H4 (cell line): ENCODE measurements at places on chromosomes 13 and 19.
A peak's percentile ranks its signal among the peaks of the same experiment; 100 is the strongest.

- DNase-seq = no peak
Measured at GRCh38 chr13:20702530-20702914, 977 bp upstream of the IL17D start.

- DNase-seq = peak; percentile 27
Measured at GRCh38 chr13:46321494-46322225, 65.4 kb downstream of the RUBCNL start.

DNA sequence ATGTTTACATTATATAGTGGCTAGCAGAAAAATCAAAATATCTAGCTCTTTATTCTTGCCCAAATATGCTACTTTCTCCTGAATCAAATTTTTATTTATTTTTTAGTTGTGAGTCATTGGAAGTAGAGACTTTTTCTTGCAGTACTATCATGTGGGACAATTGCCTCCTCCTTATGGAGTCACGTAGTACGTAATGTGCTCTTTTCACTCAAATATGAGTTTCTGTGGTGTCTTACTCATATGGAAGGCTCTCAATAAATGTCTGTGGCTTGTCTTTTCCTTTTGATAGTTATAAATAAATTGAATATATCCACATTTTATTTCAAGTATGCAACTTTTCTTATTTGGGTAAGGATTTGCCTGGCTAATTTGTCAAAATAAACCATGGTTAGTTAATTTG is 1411.0 kb upstream of the SLC10A2 start:
- DNase-seq = peak; percentile 5

DNA sequence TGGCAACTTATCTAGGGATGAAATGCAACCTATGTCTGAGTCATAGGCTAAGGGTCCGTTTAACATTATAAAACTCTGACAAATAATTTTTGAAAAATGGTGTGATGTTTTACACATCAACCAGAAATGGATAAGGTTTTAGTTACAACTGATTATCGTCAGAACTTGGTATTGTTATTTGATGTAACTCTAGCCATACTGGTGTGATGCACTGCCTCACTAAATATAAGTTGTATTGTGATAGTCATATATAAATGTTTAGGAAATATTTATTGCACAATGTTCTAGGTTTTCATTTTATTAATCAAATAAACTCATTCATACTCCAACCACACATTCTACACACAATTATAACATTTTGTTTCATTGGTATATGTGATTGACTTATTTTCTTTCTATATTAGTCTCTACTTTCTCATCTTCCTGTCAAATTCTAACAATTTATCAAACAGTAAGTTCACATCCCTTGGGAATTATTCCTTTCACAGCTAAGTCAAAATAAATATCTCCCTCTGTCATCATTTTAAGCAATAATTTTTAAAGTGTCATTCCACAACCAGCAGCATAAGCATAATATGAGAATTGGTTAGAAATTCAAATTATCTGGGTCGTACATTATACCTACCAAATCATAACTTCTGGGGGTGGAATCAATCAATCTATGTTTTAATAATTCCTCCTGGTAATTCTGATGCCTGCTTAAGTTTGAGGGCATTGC is 873.9 kb downstream of the SLITRK1 start:
- no peak for DNase-seq

DNA sequence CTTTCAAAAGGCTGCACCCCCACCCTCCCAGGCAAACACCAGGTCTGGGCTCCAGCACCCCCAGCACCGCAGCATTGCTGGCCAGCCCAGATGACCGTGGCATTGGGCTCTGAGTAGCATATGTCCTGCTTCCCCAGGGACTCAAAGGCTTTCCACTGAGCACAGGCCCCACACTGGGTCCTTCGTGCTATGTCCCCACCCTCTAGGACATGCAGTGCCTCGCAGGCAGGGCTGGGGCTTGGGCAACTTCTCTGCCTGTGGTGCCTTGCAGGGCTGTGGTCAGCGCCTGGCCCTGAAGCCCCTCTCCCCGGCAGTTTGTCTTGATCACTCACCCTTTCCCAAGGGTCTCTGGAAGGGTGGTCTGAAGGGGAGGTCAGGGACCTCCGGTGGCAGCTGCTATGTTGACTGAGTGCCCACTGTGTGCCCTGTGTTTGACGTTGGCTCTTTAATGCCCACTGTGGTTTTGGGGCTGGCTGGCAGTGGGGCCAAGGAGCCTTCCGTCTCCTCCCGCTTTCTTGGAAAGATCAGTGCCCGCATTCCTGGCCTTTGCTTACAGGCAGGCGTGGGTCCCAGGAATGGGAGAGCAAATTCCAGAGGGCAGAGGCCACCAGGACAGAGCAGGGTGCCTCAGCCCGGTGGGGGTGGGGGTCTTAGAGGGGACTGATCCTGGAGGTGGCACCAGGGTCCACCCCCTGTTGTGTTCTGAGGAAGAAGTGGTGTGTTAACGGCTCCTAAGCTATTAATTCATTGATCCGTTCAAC is 20.3 kb upstream of the CRTC1 start:
- no peak for DNase-seq

DNA sequence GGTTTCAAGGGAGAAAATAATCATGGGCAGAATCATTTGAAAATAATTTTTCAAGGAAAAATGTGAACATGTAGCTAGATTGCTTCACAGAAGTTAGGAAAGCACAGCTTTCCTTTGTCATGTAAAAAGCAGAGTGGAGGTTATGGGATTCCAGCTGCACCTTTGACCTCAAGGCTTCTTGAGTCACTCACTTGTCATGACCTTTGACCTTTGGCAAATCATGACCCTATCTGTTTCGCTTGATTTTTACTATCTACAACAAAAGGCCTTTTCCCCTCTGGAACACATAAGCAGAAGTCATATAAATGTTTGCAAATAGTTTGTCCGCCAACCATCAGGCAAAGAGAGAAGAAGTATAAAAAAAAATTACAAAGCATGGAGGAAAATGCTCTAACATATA is 210.7 kb upstream of the MIR17HG start:
- no peak for DNase-seq

GRCh38 chr19:7645656-7646425 is 8.9 kb downstream of the STXBP2 start:
- DNase-seq = no peak

- DNase-seq = no peak
Measured at GRCh38 chr13:50227361-50227760, 212.1 kb downstream of the KCNRG start.

- DNase-seq = peak; percentile 87
Measured at GRCh38 chr19:27793128-27793643, 1419.8 kb downstream of the UQCRFS1 start.

DNA sequence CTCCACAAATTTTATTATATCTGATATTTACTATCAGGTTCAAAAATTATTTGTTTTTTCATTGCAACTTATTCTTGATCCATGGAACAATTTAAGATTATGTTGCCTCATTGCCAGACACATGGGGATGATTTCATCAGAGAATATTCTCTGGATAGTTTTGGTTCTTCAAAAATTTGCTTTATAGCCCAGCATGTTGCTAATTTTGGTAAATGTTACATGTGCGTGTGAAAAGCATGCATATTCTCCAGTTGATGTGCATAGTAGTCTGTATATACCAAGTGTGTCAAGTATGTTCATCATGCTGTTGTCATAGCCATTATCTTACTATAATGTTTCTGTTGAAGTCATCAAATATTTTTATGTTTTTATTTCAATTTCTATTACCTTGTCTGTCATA is 122.3 kb downstream of the RFC3 start:
- no peak for DNase-seq

GRCh38 chr19:4473763-4474513 is 1.8 kb downstream of the HDGFL2 start:
- no peak for DNase-seq

DNA sequence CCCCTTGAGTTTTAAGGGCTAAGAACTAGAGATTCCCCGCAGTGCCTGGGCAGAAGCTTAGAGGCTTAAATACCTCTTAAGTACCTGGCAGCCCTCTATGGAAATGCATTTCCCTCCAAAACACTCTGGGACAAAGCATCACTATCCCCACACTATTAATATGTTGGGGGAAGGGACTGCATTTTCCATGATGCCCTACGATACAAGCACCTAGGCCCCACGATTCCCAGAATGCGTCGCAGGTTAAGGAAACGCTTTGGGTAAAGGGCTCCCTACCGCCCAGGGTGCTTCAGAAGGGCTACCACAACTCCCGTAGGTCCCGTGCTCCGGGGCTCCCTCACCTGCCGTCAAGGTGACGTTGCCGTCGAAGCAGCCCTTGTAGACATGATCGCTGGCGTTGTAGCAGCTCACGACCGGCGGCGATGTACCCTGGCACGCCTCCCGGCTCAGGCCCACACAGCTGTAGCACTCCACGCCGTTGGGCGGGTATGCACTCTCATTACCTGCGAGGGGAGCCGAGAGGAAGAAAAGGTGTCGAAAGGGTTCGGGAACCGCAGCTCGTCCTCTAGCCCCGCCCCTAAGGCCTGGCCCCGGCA is 2.5 kb downstream of the LYPD3 start:
- no peak for DNase-seq

DNA sequence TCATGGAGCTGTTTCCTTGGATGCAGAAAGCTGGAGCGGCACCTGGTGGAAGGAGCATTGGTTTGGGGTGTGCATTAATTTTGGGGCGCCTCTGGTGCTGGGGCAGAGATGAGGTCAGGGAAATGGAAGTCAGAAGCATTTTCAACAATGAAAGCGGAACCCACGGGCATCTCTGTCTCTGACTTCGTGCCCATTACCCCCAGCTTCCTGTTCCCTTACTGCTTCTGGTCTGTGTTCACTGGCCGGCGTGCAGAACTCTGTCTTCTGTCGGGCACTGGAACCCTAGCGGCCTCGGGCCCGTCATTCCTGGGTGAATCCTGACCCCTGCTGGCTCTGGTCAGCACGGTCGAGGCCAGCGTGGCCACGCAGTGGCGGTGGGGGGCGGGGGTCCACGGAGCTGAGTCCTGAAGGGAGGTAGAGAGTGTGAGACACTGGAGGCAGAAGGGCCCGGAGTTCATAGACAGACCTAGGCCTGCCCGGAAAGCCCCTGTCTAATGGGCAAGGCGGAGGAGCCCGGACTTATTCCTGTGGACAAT is 7.9 kb upstream of the LINGO3 start:
- no peak for DNase-seq

GRCh38 chr19:55113570-55114039 is 3.8 kb downstream of the PPP1R12C start:
- peak; percentile 82 for DNase-seq

GRCh38 chr13:37412241-37412921 is 186.2 kb downstream of the POSTN start:
- no peak for DNase-seq

DNA sequence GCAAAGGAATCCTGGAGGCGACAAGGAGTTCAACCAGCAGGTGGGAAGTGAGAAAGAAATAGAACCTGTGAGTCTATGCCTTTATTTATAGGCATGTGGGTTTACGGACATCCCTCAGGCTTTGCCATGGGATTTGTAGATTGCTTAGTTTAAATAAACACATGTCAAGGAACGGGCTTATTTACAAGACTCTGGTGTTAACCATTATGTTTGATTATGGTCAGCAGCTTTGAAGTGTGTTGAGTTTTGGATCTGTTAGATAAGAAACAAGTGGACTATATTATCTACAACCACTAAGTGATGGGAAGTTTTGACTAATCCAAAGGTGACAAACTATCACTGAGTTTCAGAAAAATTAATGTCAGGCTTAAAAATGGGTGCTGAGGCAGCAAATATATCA is 143.2 kb downstream of the SLITRK5 start:
- no peak for DNase-seq

GRCh38 chr19:19661675-19662251 is 1.7 kb downstream of the ATP13A1 start:
- DNase-seq = no peak

DNA sequence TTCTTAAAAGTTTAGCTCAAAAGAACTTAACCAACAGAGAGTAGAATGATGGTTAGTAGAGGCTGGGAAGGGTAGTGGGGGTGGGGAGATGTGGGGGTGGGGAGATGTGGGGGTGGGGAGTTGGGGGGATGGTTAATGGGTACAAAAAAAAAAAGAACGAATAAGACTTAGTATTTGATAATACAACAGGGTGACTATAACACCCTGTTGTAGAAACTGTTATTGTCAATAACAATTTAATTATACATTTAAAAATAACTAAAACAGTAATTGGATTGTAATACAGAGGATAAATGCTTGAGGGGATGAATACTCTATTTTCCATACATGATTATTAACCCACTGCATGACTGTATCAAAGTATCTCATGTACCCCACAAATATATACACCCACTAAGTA is 91.1 kb downstream of the ZC3H13 start:
- no peak for DNase-seq

- no peak for DNase-seq
Measured at GRCh38 chr13:104779311-104779993, 1713.2 kb upstream of the SLC10A2 start.

- DNase-seq = no peak
Measured at GRCh38 chr19:918481-919198, 1.5 kb downstream of the KISS1R start.

GRCh38 chr13:79604752-79605151 is 123.8 kb downstream of the NDFIP2 start:
- DNase-seq = peak; percentile 7

GRCh38 chr13:94268661-94269060 is 210.8 kb downstream of the DCT start:
- DNase-seq = no peak

DNA sequence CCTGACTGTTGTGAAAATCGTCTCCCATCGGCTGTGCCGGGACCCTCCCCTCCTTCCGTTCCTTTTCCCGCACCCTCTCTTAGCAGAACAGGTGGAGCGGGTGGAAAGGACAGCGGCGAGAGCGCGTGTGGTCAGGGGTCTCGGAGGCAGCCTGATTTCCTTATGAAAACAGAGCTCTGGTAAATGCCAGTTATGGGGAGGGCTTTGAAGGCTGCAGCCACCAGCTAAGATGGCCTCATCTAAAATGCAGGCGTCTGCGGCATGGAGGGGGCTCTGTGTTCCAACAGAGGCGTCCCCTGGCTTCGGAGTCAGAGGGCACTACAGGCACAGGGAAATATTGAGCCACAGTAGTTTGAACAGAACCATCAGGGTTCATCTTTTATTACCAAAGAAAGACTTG is 93.8 kb upstream of the SOX1 start:
- DNase-seq = no peak

DNA sequence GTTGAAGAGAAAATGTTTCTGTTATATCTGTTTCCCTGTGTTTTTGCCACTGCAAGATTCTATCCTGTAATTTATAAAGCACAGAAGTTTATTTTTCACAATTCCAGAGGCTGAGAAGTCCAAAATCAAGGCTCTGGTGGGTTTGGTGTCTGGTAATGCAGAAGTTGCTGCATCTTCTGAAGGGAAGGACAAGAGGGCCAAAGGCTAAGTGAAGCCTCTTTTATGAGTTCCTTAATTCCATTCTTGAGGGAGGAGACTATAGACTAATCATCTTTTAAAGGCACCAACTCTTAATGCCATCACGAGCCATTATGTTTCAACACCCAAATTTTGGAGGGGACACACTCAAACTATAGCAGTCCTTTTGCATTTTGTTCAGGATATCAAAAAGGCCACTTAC is 34.1 kb upstream of the WDFY2 start:
- no peak for DNase-seq

GRCh38 chr13:64510747-64511146 is 2719.4 kb downstream of the PCDH9 start:
- no peak for DNase-seq

GRCh38 chr19:40613690-40614621 is 12.8 kb downstream of the LTBP4 start:
- DNase-seq = no peak
